ENCODE measurements at places on chromosomes 4 and X. TPM values are rescaled to one million over a fixed set of nuclear protein-coding genes. Genes with fewer than 3 reads are reported as not detected.

Gene P2RY4
- 0.07 TPM for total RNA-seq

Gene TMEM150C
- 0.42 TPM for total RNA-seq

Gene AFF2
- not detected for total RNA-seq

Gene FMR1NB
- total RNA-seq = not detected

Gene RNF128
- total RNA-seq = 9.7 TPM

Gene KLB
- total RNA-seq = 41.9 TPM

Gene ASB11
- not detected for total RNA-seq

Gene MORC4
- 17.6 TPM for total RNA-seq

Gene UGT2B7
- total RNA-seq = 41.9 TPM

Gene TMSB4X
- total RNA-seq = 15.9 TPM

Gene PCDH7
- not detected for total RNA-seq

Gene ALB
- total RNA-seq = 22,625 TPM

Gene CXorf51B
- total RNA-seq = not detected

Gene KLHL15
- total RNA-seq = 6.9 TPM

Gene GYG2
- 31.7 TPM for total RNA-seq

Gene AFAP1
- 3.1 TPM for total RNA-seq

Gene RAP1GDS1
- 48.2 TPM for total RNA-seq

Gene CA5B
- 1.7 TPM for total RNA-seq

Gene GIMD1
- not detected for total RNA-seq

Gene S100P
- 348 TPM for total RNA-seq

Gene CHIC1
- total RNA-seq = 0.04 TPM

Gene GAGE12F
- total RNA-seq = not detected

Gene ABCE1
- total RNA-seq = 226 TPM

Gene LUZP4
- total RNA-seq = not detected

Gene MAP7D2
- total RNA-seq = 14.2 TPM

Gene C4orf46
- total RNA-seq = 10.4 TPM

Gene MAGEB1
- total RNA-seq = not detected

Gene PRDM8
- total RNA-seq = not detected

Gene GPR50
- not detected for total RNA-seq

Gene SPANXB1
- total RNA-seq = not detected

Gene MEPE
- total RNA-seq = not detected

Gene BEX1
- total RNA-seq = 85.8 TPM

Gene CT45A10
- not detected for total RNA-seq

Gene GPR78
- total RNA-seq = 0.07 TPM

Gene SPANXN3
- not detected for total RNA-seq

Gene PIGA
- 13.0 TPM for total RNA-seq

Gene ATOH1
- total RNA-seq = not detected

Gene PLP1
- total RNA-seq = 0.27 TPM

Gene SMAD1
- 14.0 TPM for total RNA-seq

Gene MAGEA8
- total RNA-seq = not detected

Gene SLC26A1
- total RNA-seq = 22.9 TPM

Gene RAI2
- not detected for total RNA-seq

Gene TLR1
- 0.11 TPM for total RNA-seq

Gene PCDH19
- 0.02 TPM for total RNA-seq

Gene MAMLD1
- not detected for total RNA-seq

Gene SLC6A14
- 43.2 TPM for total RNA-seq

Gene ASB9
- total RNA-seq = 18.2 TPM

Gene DCAF8L2
- not detected for total RNA-seq

All from HepG2 (cell line).